ENCODE measurements at places on chromosomes 5 and 9. TPM values are rescaled to one million over a fixed set of nuclear protein-coding genes. Genes with fewer than 3 reads are reported as not detected.
A peak's percentile ranks its signal among the peaks of the same experiment; 100 is the strongest.

DNA sequence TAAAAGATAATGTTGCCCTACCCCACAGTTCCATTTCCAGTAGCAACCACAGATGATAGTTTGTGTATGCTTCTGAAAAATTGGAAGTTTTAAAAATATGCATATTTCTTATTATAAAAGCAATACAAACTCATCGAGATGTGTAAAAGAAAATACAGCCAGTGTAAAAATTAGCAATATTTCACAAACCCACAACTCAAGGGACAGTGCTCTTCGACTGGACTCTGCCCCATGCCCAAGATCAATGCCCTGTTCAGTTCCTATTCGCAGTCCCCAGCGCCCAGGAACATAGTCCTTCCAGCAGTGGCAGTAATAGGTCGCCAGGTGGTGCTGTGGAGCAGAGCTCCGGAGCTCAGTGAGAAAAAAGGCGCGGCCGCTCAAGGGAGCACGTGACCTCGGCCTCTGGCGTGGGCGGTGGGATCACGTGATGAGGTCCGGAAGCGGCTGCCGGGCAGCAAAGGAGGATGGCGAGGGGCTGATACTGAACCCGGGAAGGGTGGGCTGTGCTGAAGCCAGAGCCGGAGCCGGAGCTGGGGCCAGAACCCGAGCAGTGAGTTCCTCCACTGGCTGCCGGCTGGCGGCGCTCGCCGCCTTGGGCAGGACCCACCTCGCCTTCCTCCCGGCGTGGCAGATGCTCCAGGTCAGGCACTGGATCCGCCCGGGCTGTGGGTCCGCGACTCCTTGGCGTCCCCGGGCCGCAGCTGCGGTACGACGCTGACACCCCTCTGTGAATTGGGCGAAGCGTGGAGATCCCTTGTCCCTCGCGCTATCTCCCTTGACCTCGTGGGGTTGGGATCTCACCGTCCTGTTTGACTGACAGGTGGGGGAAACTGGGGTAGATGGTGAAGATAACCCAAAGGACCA is at the start of gene SLC36A1:
SLC36A1 (plus strand) TSS at position 430 of the 864 bp plus-strand sequence. CDS start 11,190 bp downstream, outside the sequence.
- DNase-seq, result peak; percentile 95

DNA sequence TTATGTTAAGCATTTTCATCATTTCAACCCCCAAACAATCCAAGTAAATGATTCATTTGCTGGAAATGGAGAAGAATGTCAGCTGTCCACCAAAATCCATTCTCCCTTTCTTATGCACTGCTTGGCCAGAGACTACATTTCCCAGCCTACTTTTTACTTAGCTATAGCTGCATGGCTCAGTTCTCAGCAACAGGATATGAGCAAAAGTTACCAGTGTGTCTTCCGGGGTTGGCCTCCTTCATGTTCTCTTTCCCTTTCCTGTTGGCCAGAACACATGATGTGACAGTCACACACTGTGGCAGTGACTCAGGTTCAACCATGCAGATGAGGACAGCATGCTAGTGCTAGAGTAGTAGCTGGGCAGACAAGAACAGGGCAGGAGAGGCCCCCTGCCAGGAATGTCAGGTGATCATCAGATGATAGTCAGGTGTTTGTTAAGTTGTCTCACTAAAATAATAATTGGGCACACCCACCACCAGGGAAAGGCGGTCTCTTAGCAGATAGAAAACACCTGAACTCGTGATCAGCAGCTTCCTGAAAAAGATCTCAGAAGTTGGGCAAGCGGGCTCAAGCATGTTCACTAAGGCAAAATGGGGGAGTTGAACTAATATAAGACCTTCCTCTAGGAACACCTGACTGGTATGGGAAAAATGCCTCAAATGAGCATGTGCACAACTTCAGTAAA is 12.2 kb downstream of the GPR150 start:
- no peak for DNase-seq

- DNase-seq, result peak; percentile 43
Measured at GRCh38 chr9:84271531-84271900, 69.0 kb downstream of the SLC28A3 start.

GRCh38 chr5:160036884-160037283 is 27.9 kb downstream of the TTC1 start:
- no peak for DNase-seq

GRCh38 chr5:74325866-74326265 is 314.7 kb downstream of the ENC1 start:
- DNase-seq, result no peak

PCDHA11 gene
- total RNA-seq, result 0.06 TPM
